ENCODE measurements at places on chromosomes 6 and 20.

DNA sequence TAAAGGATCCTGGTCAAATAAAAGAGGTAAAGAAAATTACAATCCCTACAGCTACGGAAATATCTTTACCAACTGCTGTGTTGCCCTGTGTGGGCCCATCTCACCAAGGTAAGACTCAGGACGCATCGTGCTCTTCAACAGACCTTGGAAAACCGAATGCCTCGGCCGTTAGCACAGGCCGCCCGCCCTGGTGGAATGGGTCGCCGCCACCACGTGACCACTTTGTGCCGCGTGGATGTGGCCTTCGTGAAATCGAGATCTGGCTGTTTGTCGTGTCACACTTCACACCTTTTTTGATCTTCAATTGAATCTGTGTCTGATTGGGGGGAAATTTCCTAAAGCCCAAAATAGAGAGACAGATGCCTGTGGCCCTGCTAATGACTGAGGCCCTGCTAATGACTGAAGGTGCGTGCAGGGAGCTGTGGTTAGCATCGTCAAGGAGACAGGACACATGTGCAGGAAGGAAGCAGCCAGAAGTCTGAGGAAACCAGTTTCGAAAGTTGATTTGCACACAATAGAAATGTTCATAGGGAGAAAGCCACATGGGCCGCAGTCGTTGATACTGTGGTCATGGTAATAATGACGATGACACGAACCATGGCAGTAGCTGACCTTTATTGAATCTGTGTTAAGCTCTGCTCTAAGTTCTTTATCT, 175.7 kb upstream of the SNX9 start:
- no peak for DNase-seq

DNA sequence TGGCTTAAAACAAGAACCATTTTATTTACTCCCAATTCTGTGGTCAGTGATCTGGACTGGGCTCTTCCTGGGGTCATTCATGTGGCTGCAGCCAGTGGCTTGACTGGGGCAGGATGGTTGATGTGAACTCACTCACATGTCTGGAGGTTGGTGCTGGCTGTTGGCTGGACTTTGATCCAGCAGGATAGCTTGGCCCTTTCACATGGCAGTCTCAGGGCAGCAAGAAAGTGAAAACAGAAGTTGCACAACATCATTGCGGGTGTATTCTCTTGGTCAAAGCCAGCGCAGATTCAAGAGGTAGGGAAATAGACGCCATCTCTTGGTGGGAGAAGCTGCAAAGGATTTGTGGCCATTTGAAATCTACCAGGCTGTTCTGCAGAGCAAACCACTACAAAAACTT, 77.2 kb downstream of the MDGA1 start:
- no peak for DNase-seq

DNA sequence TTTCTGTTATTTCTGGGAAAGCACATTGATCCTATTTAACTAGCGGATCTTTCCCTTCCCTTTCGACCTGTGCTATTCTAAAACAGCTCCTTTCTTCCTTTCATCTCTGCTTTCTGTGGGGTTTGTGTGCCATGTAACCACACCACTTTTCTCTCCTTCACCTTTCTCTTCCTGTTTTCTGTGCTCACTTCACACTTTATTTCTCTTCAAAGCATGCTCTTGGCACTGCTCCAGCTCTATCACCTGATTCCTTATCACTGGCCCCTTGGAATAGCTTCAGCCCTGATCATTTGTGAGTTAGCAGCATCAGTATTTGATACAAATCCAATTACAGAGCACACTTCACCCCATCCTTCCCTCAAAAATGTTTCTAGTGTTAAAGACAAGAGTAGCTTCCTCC, 8.1 kb upstream of the METTL24 start:
- DNase-seq, result no peak

DNA sequence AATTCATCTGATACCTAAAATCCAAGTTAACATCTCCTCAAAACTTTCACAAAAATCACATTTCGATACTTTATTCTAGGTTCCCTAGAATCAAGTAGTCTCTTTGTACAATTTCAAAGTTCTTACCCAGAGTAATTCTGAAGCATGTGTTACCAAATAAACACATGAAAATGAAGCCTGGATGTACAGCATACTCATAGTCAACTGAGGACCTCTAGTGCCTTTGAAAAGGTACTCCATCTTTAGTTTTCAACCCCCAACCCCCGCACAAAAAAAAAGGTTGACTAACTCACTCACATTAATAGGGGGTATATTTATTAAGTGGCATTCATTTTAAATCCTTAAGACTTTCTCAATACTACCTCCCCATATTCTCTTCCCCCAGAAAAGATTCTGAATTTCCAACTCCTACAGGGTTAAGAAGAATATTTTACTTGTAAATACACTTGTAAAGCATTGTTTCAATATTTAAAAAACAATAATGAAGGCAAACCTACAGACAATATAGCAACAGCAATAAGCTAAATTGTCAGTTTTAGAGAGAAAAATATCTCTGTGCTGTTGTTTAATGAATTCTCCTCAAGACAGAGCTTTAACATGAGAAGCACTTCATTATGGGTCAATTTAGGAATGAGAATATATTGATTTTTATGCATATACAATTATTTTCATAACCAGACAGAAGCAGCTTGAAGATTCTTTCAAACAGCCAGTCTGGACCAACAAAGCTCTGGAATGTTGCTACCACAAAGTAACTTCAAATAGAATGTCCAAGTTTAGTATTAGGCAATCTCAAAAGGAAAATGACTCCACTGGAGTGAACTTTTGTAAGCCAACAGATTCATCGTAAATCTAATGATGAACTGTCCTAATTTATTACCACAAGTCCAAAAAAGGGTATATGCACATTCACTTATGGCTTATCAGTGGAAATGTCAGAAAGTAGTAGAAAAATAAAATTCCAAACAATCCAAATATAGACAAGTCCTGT, 3.3 kb downstream of the PLN start:
- DNase-seq, result no peak
